HCT116 (cell line): ENCODE measurements at places on chromosomes 1 and 21.

GRCh38 chr1:174965362-174966007 lies 34.3 kb upstream of the CACYBP start:
- no peak for DNase-seq

GRCh38 chr1:6956488-6957159 lies 171.4 kb downstream of the CAMTA1 start:
- DNase-seq: no peak

- peak; percentile 6 for DNase-seq
Observed at GRCh38 chr1:228490120-228491078, 3.2 kb downstream of the RNF187 start.

GRCh38 chr1:39995973-39996393 lies 41.0 kb downstream of the MFSD2A start:
- DNase-seq: no peak

DNA sequence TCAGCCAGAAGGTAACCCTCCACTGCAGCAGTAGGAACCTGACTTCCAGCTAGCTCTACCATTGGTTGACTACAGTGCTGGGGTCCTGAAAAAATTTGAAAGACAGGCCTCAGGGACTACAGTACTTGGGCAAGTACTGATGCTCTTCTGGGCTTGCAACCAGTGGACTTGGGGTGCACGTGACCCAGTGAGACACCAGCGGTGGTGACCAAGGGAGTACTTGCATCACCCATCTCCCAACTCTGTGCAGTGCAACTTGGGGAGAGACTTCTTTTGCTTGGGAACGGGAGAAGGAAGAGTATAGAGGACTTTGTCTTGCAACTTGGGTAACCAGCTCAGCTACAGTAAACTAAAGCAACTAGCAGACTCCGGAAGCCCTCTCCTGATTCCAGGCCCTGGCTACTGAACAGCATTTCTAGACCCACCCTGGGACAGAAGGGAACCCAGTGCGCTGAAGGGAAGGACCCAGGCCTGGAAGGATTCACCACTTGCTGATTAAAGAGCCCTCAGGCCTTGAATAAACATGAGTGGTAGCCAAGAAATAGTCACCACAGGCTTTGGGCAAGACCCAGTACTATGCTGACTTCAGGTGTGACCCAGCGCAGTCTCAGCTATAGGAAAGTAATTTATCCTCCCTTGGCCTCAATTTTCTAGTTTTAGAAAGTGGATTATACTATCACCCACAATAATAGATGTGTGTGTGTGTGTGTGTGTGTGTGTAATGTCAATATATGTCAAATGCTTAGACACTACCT lies 45.6 kb downstream of the TNNI3K start:
- no peak for DNase-seq
